Foreskin fibroblast (primary cell): ENCODE measurements at places on chromosomes 1 and 21.
A peak's percentile ranks its signal among the peaks of the same experiment; 100 is the strongest.

GRCh38 chr1:2136386-2137235 lies 58.0 kb downstream of the FAAP20 start:
- no peak for DNase-seq

DNA sequence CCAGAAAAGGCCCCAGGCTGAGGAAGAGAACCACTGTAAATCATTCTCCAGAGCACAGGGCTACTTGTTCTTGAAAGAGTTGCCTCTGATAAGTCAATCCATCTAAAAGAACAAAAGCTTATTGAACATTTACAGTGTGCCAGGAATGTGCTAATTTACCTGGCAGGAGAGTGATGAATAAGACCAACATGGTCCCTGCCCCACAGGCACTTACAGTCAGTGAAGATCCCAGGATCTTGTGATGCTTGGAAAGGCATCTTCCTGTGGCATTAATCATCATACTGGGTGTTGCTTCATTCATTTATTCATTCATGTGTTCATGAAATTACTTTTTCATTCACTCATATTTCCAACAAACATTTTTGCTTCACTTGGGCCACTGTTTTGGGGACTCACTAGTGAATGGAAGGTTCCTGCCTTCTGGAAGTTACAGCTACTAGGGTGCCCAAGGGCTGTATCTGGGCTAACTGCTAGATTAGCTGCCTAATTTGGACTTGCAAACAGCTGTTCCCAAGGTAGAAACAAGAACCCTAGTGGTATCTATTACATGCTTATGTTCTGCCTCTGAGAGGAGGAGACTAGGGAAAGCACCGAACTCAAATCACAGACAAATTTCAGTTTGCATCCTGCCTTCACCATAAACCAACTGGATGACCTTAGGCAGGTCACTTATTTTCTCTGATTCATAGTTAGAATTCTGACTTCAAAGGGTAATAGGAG lies 133.5 kb downstream of the CLIC6 start:
- peak; percentile 32 for DNase-seq

GRCh38 chr1:8651236-8651890 lies 166.1 kb downstream of the RERE start:
- no peak for DNase-seq

DNA sequence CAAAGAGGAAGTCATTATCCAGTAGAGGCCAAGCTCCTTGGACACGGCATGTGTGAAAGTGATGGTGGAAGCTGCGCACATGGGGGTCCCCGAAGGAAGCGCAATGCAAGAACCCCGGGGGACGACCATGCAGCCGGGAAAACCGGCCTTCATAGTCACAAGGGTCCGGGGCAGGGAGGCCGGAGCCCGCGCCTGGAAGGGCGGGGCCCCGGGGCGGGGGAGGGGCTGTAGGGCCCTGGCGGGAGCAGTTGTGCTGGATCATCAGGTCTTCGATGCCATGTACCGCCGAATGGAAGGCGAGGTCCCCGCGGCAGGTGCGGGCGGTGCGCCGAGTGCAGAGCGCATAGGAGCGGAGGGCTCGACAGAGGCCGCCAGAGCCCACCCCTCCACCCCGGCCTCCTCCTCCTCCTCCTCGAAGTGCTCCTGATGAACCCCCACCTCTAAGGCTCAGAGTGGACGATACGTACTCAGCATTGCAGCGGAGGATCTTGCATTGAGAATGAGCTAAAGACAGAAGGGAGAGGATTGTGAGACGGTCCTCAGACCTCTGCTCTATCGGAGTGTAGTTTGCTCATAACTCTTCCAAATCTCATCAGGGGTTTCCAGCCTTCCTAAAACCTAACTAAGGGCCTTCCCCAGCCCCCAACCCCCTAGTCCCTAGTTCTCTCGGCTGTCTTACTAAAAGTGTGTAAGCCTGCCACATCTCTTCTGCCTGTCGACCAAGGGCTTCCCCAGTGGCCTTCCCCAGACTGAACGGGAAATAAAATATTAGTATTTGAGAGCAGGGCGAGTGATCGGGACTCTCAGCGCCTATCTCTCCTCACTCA lies 2.1 kb downstream of the HJV start:
- no peak for DNase-seq

DNA sequence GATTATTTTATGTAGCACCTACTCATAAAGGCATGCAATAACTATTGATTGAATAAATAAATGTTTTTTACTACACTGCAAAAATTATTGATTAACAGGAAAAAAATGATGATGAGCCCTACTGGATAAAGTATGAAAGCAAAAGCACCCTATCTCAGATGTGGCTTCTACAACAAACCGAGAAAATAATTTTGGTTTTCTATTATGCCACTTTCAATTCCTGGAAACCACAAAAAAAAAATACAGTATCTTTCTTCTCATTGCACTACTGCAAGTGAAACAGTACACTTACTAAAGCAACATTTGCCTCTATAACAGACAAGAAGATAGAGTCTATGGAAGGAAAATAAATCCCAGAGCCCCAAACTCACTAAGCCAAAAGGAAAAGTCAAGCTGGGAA lies 1882.4 kb downstream of the NCAM2 start:
- no peak for DNase-seq

GRCh38 chr21:19603011-19603593 lies 1199.5 kb upstream of the TMPRSS15 start:
- no peak for DNase-seq

GRCh38 chr1:21756393-21757089 lies 26.4 kb downstream of the USP48 start:
- no peak for DNase-seq

DNA sequence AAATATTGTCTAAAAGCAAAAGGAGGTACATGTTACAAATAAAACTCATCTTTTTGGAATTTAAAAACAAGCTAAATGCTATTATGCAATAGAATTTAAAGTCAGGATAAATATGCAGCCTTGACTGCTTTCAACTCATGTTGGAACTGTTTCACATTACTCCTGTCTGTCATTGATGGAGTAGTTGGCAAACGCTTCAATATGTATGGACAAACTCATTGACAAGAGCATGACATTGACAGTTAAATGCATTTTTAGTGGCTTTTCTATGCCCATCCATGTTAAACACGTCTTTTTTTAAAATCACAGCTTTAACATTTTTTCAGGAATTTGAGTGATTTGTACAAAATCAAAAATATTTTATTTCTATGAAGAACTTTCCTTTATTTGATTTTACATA lies 1560.5 kb downstream of the KCNT2 start:
- no peak for DNase-seq

GRCh38 chr1:154726896-154727753 lies 119.1 kb upstream of the ADAR start:
- no peak for DNase-seq

DNA sequence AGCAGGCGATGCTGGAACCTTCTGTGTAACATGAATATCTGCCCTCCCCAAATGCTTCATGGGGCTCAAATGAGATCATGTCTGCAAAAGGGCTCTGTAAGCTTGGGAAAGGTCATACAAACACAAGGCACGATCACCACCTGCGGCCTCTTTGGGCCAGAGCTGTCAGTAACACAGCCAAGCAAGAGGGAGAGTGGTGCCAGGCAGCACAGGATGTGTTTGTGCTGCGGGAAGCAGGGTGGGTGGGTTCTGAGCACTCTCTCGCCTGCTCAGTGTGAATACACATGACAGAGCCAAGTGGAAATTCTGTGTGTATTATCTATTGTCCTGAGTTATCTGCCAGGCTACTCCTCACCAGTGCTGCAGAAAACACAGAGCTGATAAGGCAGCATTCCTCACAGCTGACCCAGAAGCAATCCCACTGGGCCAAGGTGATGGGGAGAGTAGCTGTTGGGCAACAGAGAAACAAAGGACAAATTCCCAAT lies 101.2 kb downstream of the LAMC2 start:
- no peak for DNase-seq

- DNase-seq, result no peak
Observed at GRCh38 chr1:107590087-107590486, 374.9 kb downstream of the VAV3 start.

DNA sequence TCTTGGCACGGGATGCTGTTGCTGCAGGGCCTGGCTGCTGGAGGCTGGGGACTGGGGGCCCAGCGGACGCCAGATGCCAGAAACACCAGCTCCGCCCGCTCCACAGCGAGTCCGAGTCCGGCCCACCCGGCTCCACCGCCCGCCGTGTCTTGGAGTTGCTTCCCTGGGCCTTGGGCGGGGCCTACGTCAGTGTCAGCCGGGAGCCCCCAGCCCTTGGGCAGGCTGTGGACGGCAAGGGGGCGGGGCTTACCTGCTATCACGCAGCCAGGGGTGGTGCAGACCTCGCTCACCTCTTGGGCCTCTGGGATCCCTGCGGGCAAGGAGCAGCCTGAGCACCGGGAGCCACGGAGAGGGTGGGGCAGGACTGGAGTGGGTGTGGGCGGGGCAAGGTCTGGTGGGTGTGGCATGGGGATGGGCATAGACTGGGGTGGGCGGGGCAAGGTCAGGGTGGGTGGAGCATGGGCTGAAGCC lies 21.8 kb downstream of the MMEL1 start:
- peak; percentile 54 for DNase-seq

DNA sequence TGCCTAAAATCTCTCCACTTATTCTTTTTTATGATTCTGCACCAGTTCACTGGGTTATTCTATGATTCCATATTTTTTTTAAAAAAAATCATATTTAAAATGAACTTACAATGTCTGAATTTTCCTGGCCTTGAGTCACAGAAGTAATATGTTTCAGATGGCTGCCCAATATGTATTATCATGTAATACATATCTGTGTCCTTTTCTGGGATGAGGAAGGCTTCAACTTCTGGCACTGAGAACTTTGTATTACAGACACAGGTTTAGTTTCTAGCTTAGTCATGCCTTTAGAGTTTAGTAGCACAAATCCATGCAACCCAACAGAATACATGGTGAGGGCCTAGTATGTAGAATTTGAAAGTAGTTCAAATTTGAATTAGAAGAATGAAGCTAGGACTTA lies 7.8 kb upstream of the HSD17B7 start:
- DNase-seq, result no peak

- DNase-seq, result no peak
Observed at GRCh38 chr1:87250336-87250735, 78.3 kb upstream of the LMO4 start.

DNA sequence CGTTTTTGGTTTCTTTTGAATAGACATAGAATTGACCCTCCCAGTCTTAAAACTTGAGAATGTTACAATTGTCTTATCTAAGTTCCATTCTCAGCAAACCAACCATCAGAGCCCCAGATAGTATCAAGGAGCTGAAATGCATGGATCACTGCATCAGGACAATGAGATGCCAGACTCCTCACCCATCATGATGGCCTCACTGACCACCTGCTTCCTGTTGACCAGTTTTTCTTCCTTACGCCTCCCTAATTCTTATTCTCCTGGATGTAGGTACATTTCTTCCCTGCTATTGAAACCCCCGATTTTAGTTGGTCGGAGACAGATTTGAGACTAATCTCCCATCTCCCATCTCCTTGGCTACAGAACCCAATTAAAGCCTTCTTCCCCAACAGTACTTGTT lies 17.7 kb downstream of the MATN1 start:
- no peak for DNase-seq

DNA sequence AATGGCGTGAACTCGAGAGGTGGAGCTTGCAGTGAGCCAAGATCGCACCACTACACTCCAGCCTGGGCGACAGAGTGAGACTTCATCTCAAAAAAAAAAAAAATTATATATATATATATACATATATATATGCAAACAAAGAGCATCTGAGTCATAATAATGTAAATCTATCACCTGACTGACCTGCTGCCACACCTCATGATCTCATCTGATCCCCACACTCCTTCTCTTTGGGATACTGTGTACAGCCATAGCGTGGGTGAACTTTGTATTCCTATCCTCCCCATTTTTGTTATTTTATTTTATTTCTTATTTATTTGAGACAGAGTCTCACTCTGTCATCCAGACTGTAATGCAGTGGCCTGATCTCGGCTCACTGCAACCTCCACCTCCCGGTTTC lies 2.6 kb upstream of the HDAC1 start:
- no peak for DNase-seq

GRCh38 chr1:241086686-241087085 lies 270.3 kb downstream of the RGS7 start:
- no peak for DNase-seq

DNA sequence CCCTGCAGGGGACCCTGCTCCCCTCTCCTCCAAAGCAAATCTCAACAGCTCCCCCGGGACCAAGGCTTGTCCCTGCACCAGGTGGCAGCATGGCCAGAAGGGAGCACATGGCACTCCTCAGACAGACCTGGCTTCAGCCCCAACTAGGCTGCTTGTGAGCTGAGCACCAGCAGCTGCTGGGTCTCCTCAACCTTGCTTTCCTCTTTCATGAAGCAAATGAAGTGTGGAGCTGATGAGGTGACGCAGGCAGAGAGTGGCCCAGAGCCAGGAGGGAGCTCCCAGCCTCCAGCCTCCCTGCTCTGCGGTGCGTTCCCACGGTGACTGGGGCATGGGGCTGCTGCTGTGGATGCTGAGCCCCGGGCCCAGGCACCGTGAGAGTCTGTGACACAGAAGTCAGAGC lies 34.0 kb downstream of the MEGF6 start:
- no peak for DNase-seq

DNA sequence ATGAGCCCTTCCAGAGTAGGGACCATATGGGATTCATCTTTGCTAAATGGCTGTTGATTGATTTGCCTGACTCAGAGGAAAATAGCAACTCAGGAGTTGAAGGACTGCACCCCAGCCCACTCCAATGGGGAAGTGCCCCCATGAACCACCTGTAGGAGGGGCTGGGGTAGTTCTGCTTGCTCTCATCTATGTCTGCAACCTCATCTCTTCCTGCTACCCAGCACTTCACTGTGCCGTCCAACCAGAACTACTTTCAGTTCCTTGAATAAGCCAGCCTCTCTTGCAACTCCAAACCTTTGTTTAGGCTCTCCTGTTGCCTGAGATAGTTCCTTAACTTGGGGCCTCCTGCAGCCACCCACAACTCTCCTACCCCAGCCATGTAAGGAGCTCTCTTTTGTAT lies 26.6 kb downstream of the BEND5 start:
- no peak for DNase-seq

DNA sequence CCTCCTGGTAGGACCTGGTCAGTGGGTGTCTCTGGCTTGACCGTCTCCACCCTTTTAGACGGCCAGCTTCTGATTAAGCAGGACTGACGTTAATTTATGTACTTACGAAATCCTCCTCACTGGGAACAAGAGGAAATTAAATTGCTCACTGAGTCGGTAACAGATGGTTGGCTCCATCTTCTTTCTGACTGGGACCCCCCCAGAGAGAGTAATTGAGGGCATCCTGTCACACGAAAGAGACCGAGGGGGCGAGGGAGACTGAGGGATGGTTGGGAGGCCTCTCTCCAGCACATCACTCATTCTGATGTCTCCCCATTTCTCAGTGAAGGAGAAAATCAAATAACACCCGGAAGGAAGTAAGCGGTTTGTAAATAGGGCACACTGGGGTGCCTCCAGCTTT lies 104.8 kb downstream of the OMA1 start:
- DNase-seq, result no peak
